Dermis blood vessel endothelial cell (primary cell): ENCODE measurements at places on chromosomes 7 and 10. TPM values are rescaled to one million over a fixed set of nuclear protein-coding genes. Genes with fewer than 3 reads are reported as not detected.

- no peak for DNase-seq
Measured at GRCh38 chr10:32004161-32004591, 52.0 kb downstream of the KIF5B start.

DNA sequence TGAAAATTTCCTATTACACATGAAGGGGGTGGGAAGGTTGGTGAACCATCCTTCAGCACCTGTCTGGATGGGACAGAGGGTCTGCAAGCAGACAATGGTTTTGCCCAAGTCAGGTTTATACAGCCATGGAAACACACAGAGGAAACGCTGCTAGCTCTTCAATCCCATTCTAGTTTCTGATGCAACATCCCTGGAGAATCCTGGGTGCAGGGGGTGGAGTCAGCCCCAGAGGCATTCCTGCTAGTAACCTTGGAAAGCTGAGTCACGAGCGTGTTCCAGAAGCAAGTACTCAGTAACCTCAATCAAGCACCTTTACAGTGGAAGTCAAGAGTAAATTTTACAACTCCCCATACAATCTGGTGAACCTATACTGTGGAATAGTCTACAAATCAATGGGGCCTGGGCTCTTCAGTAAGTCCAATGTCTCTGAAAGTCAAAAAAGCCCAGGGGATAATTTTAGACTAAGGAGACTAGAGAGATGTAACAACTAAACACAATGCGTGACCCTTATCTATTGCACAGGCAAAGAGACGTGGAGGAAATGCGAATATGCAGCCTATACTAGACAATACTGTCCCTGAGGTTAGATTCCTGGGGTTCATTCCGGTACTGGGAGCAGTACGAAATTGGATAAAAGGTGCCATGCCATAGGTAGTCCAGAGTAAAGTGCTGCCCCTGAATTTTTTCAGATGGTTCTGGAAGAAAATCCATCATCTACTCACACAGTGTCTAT is 95.4 kb downstream of the ZRANB1 start:
- no peak for DNase-seq

- DNase-seq: no peak
Measured at GRCh38 chr10:70354556-70354955, 27.9 kb downstream of the LRRC20 start.

The TOMM7 gene
- total RNA-seq: 69.8 and 111 TPM in 2 replicates

The LRIT1 gene
- not detected in 2 replicates for total RNA-seq

The CADPS2 gene
- 69.4 and 83.7 TPM in 2 replicates for total RNA-seq
